HEK293T (cell line): ENCODE measurements at places on chromosomes 12 and 14.
A peak's percentile ranks its signal among the peaks of the same experiment; 100 is the strongest.

DNA sequence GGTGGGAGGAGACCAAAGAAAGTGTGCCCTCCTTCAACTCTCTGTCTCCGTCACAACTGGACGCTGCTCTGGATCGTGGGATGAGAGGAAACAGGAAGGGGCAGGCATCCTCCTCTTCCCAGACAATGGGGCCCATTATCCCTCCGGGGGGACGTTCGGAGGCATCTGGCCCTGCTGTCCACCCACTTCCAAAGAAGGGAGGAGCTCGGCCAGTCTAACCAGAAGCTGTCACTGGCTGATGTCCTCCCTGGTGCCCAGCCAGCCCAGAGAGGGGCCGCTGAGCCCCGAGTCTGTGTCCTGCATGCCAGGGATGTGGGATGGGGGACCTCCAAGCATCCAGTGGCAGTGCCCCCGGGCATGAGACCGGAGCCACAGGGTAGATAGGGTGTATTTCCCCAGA is 39.8 kb upstream of the MEG3 start:
- no peak for DNase-seq

DNA sequence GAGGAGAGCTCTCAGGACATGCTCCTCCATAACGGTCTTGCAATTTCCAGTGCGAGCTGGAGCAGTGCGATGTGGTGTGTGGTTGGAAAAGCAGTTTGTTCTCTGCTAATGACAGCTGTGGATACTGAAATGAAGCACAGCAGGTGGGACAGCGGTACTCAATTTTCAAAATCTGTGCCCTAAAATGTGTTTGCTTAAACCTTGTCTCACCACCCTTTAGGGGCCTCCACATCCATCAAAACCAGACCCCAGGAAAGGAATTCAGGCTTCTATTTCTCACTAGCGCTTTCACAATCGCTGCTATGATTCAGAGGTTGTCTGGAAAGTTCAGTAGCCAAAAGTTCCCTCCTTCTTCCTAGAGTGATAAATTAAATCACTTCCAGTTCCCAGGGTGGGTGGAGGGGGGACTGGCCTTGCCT is 440.8 kb downstream of the EGLN3 start:
- peak; percentile 14 for DNase-seq

- no peak for DNase-seq
Measured at GRCh38 chr12:52519826-52520662, at the start of gene KRT5. Gene KRT5, minus strand, starts transcription at chr12:52520394. Its CDS starts 98 bp downstream, at chr12:52520296.

DNA sequence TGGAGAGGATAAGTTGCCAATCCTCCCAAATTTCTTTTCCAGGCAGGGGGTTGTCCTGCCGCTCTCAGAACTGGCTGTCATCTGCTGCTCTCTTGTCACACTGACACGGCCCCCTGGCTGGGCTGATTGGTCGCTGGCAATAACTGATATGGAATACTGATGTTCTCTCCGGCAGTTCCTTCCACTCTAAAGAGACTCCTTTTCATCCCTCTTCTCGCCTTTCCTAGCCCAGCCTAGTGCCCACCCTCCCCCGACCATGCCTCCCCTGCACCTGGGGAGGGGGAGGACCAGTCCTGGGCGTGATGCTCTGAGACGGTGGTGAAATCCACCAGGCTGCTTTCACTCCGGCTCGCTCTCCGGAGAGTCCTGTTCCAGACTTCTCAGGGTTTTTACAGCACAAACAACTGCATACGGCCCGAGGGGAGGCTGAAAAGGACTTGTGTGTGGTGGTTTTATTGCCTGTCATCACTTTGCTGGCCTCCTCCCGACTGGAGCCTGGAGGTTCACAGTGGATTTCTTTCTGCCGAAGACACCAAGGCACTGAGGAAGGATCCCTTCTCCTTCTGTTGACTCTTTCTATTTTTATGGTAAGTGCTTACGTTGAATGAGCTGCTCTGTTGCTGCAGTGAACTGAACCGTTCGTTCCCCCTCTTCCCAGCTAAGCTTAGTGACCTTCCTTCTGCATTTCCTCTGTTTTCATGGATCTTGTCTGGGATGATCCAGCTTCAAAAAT is at the start of gene ANO4:
Gene ANO4, plus strand, starts transcription at position 336 of the 733 bp plus-strand sequence. CDS start 107,010 bp downstream, outside the sequence.
- peak; percentile 15 for DNase-seq

DNA sequence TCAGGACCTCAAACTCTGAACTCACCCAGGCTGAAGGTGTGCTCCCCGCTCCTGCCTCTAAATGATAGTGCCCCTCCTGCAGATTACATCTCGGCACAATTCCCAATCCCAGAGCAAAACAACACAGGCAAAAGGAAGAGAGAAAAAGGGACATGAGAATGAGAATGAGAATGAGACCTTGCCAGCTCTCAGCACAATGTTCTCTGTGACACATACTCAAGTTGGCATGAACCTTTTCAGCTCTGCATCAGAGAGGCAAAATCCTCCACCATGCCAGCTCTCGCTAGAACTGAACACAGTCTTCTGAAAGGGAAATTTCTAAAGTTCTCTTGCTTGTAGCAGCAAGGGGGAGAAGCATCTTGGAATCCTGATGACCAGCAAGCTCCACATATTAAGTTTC is 84.6 kb downstream of the KSR2 start:
- DNase-seq = no peak

DNA sequence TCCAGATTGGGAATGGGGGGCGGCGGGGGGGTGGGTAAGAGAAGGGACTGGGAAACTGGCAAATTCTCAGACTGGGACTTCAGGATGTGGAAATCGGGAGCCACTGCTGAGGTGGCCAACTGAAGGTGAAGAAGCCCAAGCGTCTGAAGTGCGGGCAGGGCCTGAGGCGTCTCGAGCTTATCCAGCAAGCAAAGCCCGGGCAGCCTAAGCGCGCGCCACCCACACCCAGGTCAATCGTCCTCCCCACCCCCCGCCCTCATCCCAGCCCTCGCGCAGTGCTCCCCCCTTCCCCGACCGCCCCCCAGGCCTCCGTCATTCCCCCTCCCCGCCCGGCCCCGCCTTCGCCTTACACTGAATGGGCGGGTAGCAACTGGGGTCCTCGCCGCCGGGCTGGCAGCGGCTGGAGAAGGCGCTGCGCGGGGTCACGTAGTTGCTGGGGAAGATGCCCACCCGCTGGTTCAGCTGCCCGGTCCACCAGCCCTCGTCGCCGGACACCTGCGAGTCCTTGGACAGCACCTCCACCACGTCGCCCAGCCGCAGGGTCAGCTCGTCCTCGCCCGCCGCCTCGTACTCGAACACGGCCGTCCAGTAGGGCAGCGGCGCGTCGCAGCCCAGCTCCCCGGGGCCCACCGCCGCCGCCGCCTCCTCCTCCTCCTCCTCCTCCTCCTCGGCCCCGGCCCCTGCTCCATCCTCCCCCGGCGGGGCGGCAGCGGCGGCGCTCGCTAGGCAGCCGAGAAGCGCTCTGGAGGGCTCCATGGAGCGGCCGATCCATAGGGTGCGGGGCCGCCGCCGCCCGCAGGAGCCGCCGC is 693 bp downstream of the MAP3K9 start:
- DNase-seq = peak; percentile 32
